ENCODE measurements at places on chromosomes 7 and 10.
A peak's percentile ranks its signal among the peaks of the same experiment; 100 is the strongest.

DNA sequence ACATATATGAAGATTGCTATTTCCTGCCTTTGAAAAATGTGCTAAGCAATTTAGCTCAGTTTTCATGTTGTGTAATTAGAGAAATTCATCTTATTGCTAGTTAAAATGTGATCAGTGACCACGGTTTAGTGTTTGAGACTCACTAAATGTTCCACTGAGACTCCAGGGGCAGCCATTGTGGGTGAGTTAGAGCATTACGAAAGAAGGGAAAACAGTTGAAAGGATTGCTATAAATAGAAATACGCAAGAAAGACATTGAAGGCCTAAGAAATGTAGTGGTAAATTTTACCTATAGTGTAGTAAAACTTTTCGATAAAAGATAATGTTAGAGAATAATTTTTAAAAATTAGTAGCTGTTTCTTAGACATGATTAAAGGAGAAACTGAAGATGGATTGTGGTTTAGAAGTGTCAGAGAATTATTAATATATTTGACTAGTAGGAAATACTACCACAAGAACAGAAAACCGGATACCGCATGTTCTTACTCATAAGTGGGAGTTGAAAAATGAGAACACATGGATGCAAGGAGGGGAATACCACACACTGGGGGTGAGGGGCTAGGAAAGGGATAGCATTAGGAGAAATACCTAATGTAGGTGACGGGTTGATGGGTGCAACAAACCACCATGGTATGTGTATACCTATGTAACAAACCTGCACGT is 394.5 kb downstream of the SEMA3D start:
- DNase-seq = no peak

- peak; percentile 3 for DNase-seq
Measured at GRCh38 chr10:95392681-95393164, 101.9 kb upstream of the PDLIM1 start.

DNA sequence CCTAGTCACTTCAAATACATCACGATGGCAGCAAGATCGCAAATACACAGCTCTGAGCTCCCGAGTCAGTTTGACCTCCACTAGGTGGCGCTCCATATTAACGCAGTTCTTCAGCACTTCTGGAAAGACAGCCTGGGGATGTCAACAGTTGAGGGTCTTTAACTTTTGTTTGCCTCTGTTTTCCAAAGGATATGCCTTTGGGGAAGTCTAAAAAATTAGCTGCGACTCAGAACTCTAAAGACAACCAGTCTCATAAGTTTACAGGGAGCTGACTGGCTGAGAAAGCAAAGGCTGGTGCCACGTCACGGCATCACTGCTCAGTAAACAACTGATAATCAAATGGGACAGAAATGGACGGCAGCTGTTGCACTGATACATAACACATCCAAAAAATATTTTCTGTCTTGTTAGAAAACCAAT is 458.8 kb downstream of the SORCS1 start:
- DNase-seq = peak; percentile 78

DNA sequence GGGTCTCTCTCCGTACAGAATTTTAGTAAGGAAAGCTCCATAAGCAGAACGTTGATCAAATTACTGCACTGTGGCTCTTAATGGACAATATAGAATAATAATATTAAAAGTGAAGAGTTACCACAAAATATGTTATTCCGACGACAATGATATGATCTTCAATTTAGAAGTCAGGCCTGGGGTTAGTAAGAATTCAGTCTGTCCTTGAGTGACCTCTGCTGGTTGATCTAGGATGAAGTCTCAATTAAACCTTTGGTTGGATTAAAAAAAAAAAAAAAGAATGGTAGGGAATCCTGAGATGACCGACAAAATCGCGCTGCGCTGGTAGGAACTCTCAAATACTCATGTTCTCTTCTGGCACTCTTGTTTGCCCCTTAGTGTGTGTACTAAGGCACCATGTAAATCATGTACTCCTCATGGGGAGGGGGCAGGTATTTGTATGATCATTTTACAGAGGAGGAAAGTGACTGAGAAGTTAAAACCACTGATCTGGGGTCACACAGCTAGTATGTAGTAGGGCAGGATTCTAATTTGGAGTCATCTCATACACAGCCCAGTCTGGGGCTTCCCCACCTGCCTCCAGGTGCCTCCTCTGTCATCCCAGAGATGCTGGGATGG is 161.3 kb upstream of the NPVF start:
- DNase-seq = peak; percentile 76

DNA sequence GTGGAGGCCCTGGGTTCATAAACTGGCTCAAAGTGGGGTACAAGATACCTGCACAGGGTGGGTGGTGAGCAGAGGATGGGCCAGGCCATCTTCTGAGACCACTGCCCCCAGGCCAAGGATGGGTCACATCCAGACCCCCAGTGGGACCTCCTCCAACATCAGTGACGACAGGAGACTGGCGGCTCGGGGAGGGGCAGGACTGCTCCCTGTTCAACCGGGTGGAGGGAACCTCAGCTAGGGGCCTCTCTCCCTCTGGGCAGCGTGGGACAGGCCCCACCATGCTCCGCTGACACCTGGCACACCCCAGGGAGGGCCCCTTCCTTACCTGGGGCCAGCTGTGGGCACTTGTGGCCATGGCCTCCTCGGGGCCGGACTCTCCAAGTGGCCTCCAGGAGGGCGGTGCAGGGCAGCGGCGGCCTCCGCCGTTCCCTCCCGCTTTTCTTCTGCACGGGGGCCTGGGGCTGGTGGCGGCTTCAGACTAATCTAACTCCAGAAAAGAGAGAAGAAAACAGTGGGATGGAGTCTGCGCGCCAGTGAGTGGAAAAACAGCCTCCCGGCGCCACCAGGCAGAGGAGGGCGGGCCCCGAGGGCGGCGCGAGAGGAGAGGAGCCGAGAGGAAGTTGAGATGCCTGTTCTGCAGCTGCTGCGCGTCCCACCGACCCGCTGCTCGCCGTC is at the start of gene CALHM2:
CALHM2 (minus strand) TSS at position 540 of the 675 bp plus-strand sequence. CDS start 2,429 bp downstream, outside the sequence.
- DNase-seq = peak; percentile 52

- DNase-seq = no peak
Measured at GRCh38 chr10:109920016-109920415, 3.3 kb downstream of the XPNPEP1 start.

GRCh38 chr7:6571160-6571779 is 6.0 kb upstream of the ZDHHC4 start:
- no peak for DNase-seq

DNA sequence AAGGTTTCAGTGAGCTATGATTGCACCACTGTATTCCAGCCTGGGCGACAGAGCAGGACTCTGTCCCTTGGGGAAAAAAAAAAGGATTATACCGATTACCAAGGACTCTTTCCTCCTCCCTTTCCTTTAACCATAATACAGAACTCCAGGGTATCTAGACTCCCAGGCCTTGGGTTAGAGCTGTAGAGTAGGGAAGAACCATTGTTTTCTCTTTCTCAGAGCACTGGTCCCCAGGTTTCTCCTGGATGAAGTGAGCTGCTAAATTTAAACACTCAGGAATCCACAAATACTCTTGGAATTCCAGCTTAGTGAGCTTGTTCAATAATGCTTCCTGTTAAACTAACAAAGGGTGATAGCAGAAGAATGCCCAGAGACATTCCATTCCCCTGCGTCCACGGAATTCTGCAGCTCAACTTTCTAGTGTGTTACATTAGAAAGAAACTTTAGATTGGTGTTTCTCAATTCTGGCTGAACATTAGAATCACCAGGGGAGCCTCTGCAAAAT is 14.6 kb upstream of the RPEL1 start:
- peak; percentile 29 for DNase-seq

DNA sequence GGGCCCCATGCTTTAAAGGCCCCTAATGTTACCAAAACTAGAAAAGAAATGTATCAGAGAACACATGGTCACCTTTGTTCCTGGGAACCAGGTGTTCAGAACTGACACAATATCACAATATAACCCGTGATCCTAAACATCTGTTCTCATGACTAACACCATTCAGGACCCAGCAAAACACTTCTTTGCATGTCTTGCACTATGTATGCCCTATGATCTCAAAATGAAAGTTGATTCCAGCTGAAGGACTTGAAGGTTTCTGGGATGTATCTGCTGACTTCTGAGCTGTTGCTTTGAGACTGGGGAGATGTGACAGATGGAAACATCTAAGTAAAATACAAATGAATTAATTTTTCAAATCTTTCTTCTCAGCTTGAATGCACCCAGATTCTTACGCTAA is 37.5 kb upstream of the PIK3CG start:
- no peak for DNase-seq

GRCh38 chr10:124739119-124739921 is 4.9 kb downstream of the FAM53B start:
- no peak for DNase-seq

- DNase-seq = no peak
Measured at GRCh38 chr10:70493660-70494234, 15.2 kb downstream of the PALD1 start.

GRCh38 chr7:111083413-111083812 is 7.5 kb upstream of the LRRN3 start:
- no peak for DNase-seq

DNA sequence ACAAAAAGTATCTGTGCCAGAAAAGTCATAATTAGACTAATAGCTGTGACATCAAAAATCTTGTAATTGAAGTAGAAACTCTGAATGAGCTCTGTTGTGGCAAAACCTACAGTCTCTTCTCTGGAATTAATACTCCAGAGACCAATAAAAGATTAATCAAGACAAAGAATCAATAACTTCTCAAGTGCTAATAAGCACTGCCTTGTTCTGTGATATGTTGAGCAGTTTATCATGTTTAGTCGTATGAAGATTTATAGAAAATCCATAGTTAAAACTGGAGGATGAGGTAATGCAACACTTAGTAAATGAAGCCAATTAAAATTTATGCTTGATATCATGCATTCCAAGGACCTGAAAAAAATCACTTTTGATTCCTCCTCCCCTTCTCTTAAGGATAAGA is 72.3 kb upstream of the RNF32 start:
- no peak for DNase-seq

DNA sequence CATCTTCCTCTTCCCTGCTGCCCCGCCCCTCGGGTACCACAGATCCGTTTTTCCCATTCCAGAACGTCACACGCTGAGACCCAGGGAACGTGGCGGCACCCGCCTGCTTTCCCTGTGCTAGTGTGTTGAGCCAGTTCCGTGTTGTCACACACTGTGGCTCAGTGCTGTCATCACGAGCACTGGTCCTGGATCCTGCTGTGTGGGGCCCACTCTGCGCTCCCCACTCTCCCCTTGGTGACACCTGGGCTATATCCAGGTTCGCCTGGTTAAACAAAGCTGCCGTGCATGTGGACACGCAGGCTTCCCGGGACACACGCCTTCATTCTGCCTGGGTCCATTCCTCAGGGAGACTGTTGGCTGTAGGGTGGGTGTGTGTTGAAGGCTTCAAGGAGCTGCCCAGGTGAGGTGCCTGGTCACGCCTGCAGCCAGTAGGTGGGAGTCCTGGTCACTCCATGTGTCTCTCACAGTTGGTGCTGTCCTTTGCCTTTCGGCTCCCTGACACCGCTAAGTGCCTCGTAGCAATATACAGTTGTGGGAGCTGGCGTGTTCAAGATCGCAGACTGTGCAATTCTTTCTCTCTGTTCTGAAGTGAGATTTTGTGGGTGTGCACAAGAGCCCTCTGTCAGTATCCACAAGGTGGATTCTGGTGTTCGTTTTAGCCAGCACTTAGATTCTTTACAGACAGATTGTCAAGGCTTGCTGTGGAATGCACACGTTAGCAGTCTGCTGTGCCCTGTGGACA is 88.6 kb downstream of the INPP5A start:
- no peak for DNase-seq

GRCh38 chr10:5413012-5413938 is 918 bp downstream of the NET1 start:
- peak; percentile 44 for DNase-seq

DNA sequence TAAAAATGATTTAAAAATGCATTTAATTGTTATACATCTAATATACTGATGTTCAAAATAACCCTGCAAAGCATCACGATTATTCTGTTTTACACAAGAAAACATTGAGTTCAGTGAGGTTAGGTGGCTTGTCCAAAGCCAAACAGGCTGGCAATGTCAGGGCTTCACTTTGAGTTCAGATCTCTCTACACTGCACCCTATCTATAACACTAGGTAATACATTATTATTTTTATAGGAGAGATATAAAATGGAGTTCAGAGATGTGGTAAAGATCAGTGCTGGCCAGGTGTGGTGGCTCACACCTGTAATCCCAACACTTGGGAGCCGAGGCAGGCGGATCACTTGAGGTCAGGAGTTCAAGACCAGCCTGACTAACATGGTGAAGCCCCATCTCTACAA is 165.9 kb upstream of the MYO3A start:
- DNase-seq = peak; percentile 12

- DNase-seq = no peak
Measured at GRCh38 chr7:144158861-144159260, 24.4 kb upstream of the CTAGE4 start.
